ENCODE measurements at places on chromosomes 7 and 10.

GRCh38 chr7:65975814-65976445 is 6.1 kb downstream of the GUSB start:
- DNase-seq, result no peak

- DNase-seq, result no peak
These were observed 1.2 kb downstream of the EN2 start for GRCh38 chr7:155458878-155459699.

GRCh38 chr7:98418636-98419315 is 17.9 kb upstream of the BAIAP2L1 start:
- peak; percentile 76 for DNase-seq

DNA sequence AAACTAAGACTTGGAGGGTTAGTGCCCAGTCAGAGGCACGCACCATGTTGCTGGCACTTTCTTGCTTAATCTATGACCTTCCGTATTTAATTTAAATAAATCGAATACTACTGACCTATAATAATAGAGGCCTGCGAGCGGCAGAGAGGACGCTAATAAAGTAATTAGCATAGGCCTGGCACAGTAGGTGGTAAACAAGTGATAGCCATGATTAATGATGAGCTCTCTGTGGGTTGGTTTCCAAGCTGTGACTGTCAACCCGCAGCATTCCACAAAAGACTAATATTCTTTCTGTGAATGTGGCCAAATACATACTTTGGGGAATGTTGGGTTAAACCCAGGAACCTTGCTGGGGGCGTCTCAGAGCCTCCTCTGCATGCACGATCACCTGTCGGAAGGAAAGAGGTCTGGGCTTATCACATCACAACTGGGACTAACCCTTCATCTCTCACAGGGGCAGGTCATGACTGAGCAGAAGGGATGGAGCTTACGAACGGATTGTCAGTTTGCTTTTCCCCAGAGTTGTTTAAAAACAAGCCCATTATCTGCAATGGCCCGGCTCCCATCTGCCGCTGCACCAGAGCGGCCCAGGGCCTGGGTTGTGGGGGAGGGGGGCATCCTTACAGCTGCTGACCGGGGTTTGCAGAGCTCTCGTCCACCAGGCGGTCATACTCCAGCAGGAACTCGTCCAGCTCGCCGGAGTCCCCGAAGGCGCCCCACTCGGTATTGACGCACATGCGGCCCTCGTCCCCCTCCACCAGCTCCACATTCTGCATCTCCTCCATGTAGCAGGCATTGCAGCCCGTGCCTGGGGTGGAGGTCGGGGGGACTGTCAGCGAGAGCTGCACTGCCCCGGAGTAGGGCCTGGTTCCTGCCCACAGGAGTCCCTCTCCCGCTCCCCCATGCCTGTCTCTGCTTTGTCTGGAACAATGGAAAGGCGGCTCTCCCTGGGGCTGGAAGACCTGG is 6.2 kb upstream of the MYL7 start:
- DNase-seq, result no peak

DNA sequence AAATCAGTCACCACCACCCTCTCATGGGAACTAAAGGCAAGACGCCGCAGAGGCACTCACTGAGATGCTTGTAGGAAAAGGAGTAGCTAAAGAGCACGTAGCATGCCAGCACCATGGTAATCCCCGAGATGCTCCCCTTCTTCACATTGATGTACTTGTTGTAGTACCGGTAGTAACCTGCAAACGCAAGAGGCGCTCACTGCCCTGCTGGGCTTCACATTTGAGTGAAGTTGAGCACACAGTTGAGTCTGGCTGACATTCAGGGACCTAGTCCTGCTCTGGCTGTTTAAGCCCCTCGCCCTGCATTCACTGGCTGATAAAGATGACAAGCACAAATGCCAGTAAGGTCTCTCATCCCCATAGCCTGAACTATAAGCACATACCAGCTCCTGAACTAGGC is 6.9 kb downstream of the ATP5MF start:
- DNase-seq, result no peak

GRCh38 chr10:77940627-77941026 is 14.1 kb upstream of the DLG5 start:
- no peak for DNase-seq

GRCh38 chr7:56121440-56121839 is 5.2 kb upstream of the NUPR2 start:
- DNase-seq, result no peak

DNA sequence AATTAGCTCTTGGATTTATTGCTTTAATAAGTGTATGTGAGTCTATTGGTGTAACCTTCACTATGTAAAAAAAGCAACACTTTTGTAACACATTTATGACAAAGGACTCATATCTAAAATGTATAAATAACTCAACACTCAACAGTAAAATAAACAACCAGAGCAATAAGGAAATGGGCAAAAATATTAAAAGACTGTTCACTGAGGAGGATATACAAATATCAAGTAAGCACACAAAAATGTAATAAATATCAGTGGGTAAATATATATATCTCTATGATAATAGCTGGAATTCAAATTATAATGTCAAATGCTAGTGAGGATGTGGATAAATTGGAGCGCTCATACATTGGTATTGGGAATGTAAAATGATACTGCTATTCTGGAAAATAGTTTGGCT is 53.0 kb downstream of the HDAC9 start:
- no peak for DNase-seq

DNA sequence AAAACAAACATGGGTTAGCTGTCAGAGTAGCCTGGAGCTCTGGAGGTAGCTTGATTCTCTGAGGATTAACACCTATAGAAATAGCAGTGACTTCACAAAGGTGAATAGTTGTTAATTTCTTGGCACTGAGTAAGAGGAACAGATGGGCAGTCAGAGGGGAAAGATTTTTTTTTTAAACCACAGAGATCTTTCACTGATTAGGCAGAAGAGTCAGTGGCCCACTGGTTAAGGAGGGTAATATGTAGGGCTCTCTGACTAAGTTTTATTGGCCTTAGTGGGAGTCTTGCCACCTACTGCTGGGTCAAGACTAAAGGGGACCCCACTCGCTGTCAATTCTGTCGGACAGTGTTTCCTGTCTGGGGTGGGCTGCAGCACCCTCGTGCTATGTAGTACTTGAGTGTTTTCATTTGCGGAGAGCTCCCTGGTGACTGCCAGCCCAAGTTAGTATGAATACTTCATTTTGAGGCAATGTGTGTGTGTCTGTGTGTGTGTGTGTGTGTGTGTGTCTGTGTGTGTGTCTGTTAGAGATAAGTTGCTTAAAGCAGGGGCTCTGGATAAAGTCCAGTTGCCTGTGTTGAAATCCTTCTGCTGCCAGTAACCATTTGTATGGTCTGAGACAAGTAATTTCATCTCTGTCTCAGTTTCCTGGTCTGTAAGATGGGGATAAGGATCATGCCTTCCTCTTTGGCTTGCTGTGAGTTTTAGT is 145.2 kb downstream of the ARID5B start:
- peak; percentile 57 for DNase-seq

DNA sequence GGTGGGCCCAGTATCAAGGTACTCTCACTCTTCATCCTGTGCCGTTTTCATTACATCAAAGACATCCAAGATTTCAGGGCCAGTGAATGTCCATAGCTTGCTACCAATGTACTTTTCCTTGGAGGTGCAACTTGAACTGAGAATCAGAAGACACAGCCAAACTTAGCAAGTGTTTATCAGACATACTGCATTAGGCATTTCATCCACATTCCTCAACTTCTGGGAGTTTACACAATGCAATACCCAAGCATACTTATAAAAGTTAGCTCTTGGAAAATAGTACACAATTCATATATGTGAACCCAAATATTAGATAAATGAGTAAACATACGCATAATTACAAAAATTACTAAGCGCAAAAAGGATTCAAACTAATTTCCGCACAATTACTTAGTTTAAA is 216.3 kb upstream of the RHOBTB1 start:
- no peak for DNase-seq
